ENCODE measurements at places on chromosomes 6 and 20.
A peak's percentile ranks its signal among the peaks of the same experiment; 100 is the strongest.

- peak; percentile 69 for DNase-seq
Measured at GRCh38 chr6:722077-722524, 29.2 kb upstream of the EXOC2 start.

DNA sequence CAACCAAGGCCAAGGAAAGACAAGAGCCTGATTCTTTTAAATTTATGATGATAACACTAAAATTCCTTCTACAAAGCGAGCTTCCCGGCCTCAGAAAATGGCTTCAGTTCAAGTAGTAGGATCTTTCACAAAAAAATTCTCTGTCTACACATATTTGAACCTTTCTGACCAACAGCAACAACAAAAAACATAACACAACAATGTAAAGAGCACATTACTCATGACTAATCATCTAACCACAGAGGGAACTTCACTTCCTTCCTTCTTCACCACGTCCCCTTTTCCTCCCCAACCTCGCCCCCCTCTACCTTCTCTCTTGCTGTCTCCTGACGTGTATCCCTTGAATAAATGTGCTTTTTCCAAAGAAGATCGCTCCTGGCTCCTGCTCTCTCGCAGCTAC, 228.2 kb downstream of the MYLK4 start:
- no peak for DNase-seq

GRCh38 chr20:52190437-52191131, 995 bp downstream of the ZFP64 start:
- DNase-seq: peak; percentile 30

GRCh38 chr6:52389626-52390360, 27.8 kb downstream of the PAQR8 start:
- DNase-seq: peak; percentile 70

DNA sequence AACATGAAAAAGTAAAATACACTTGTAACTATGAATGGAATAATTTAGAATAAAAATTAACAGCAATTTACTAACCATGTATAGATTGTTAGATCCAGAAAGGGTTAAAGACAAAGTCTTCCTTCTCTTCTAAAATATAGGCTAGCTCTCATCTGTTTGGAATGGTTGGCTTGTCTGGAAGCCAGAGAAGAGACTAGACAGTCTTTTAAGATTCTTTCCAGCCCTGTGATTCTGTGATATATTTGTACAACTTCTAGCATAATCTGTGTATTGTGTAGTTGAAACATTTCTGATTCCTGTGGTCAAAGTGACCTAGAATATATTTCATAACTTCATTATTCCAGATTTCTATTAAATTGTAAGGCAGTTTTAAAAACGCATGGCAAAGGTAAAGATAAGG, 196.6 kb downstream of the UST start:
- no peak for DNase-seq

DNA sequence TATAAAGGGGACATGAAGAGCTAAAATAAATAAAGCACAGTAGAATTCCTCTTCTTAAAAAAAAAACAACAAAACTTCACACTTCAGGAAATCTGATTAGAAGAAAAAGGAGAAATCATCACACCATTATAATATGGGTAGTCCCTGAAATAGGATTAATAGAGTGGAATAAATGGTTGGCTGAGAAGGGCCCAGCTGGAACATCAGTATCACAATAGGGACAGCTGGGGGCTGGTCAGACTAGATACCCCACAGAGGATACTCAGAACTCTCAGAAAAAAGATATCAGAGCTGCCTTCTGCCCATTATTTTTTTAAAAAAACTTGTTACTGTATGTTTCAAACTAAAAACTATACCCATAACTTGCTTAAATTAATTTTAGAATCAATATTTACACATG, 75.2 kb downstream of the DST start:
- DNase-seq: no peak

DNA sequence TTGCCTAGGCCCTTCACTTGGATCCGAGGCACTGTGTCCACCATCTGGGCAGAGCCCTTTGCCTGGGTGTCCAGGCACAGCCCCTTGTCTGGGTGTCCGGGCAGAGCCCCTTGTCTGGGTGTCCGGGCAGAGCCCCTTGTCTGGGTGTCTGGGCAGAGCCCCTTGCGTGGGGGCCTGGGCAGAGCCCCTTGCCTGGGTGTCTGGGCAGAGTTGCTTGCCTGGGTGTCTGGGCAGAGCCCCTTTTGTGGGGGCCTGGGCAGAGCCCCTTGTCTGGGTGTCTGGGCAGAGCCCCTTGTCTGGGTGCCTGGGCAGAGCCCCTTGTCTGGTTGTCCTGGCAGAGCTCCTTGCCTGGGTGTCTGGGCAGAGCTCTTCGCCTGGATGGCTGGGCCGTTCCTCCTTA, 443.4 kb upstream of the CDH4 start:
- no peak for DNase-seq

GRCh38 chr20:37333848-37334318, 12.1 kb upstream of the SRC start:
- DNase-seq: peak; percentile 29

- DNase-seq: no peak
Measured at GRCh38 chr6:81788748-81789147, 36.3 kb upstream of the TENT5A start.

DNA sequence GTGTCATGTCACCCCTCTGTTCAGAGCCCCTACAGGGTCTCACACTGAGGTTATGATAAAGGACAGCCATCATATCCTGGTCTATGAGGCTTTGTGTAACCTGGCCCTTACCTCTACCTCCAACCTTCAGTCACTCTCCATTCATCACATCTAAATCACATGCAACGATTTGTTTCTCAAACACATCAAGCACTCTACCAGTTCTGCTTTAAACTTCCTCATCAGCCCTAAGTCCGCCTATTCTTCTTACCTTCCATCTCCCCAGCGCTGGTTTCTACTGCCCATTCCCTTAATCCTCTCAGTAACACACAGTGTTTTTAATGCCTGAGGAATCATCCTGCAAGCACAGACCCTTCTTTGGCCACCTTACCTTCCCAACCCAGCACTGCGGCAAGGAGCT, 17.9 kb upstream of the BACH2 start:
- no peak for DNase-seq

GRCh38 chr20:38152621-38153221, 12.3 kb downstream of the TGM2 start:
- peak; percentile 29 for DNase-seq

DNA sequence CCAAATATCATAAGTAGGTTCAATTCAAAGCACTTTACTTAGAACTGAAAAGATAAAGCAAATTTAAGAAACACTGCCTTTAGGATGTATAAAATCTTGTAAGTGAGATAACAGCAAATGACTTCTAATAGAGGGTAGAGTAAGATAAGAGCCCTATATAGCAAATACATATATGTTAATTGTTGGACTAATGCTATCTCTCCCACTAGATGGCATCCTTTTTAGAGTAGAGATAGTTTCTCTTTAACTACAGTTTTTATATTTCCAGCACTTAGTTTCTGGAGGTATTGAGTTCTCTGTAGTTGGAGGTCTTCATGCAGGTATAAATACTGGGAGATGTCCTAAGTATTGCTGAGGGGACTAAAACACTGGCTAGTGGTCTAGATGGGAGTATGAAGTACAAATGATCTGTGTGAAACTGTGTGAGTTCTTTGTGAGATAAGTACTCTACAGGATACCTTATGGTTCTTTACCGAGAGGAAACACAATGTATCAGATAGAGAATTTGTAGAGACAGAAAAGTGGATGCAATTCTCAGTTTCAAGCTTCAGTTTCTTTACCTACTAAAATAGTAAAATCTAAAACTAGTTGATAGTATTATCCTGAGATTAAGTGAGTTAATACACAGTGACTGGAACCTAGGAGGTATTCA, 399.3 kb downstream of the KHDRBS2 start:
- DNase-seq: no peak

- DNase-seq: no peak
Measured at GRCh38 chr6:119830494-119831295, 481.1 kb upstream of the MAN1A1 start.

GRCh38 chr6:134431421-134431859, 113.5 kb upstream of the SGK1 start:
- DNase-seq: no peak

GRCh38 chr20:330233-331149, 5.1 kb downstream of the SOX12 start:
- DNase-seq: peak; percentile 79

DNA sequence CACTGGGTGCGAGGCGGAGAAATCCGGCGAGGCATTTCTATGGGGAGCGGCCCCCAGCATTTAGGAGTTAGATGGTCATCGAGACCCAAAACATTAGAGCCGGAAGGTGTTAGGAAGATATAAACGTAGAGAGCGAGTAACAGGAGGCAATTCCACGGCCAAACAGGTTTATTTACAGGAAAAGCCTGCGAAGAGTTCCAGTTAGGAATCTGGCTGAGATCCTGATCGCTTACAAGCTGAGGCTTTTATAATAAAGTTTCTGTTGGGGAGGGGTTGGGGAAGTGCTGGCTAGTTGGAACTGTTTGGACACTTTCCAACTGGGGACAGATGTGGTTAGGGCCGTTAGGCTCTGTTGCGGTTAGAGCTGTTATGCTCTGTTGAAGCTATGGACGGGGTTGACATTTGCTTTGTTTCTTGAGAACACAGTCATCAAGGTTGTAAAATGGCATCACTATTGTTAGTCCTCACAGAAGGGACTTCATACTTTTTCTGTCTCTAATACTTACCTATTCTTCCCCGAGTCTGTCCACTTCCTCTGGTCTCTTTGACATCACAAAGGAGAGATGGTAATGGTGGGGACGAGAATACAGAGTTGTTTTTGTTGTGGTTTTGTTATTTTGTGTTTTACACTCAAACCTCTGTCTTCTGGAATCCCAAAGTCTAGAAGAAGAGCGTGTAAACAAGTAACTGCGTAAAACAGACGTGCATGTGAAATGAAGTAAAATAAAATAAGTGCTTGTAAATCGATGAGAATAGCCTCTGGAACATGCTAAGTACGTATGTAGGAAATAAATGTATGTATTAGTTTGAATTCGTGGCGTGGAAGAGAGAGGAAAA, 554 bp upstream of the ZSCAN31 start:
- peak; percentile 52 for DNase-seq

GRCh38 chr6:26311385-26312095, 53.5 kb upstream of the BTN3A2 start:
- DNase-seq: peak; percentile 86

- DNase-seq: no peak
Measured at GRCh38 chr20:62741701-62742491, 33.3 kb downstream of the NTSR1 start.

DNA sequence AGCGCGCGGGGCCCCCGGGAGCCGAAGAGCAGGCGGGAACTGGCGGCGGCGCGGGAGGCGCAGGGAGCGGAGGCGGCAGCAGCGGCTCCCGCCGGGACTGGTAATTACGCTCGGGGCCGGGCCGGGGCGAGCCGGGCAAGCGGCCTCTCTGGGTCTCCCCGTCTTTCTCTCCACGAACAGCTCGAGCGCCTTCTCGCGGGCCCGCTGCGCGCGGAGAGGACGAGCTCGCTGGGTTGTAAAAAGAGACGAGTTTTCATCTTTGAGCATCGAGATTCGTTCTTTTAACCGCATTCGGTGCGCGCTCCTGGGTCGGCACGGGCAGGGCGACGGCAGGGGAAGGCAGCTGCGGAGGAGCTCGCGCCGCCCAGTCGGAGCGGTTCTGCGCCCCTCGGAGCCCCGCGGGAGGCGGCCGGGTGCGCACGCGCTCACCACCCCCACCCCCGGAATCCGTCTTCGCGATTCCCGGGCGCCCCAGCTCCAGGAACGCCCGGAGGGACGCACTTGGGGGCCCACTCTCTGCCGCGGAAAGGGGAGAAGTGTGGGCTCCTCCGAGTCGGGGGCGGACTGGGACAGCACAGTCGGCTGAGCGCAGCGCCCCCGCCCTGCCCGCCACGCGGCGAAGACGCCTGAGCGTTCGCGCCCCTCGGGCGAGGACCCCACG, 38.0 kb downstream of the YTHDF1 start:
- DNase-seq: no peak

GRCh38 chr20:46306743-46307138, 1.6 kb downstream of the CDH22 start:
- no peak for DNase-seq

GRCh38 chr6:168343239-168344150, 23.9 kb upstream of the DACT2 start:
- DNase-seq: no peak

DNA sequence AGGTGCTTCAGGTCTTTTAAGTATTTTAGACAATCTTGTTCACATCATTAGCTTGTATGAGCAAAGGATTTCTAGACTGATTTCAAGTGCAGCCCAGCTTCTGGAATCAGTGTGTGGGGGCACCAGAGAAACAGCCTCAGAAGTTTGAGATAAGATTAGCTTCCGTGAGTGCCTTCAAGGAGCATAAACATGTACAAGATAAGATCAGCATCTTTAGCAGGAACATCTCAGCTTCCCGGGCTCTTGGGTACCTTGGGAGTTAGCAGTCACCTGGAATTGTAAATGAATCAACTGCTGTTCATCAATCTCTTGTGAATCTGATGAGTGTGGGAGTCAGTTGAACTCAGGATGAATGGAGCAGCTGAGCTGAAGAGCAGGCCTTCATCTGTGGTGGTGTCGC, 12.0 kb upstream of the CITED2 start:
- DNase-seq: no peak

GRCh38 chr20:58021481-58021880, 207.0 kb downstream of the ANKRD60 start:
- DNase-seq: no peak

GRCh38 chr6:118581489-118581959, 33.4 kb downstream of the PLN start:
- DNase-seq: no peak

DNA sequence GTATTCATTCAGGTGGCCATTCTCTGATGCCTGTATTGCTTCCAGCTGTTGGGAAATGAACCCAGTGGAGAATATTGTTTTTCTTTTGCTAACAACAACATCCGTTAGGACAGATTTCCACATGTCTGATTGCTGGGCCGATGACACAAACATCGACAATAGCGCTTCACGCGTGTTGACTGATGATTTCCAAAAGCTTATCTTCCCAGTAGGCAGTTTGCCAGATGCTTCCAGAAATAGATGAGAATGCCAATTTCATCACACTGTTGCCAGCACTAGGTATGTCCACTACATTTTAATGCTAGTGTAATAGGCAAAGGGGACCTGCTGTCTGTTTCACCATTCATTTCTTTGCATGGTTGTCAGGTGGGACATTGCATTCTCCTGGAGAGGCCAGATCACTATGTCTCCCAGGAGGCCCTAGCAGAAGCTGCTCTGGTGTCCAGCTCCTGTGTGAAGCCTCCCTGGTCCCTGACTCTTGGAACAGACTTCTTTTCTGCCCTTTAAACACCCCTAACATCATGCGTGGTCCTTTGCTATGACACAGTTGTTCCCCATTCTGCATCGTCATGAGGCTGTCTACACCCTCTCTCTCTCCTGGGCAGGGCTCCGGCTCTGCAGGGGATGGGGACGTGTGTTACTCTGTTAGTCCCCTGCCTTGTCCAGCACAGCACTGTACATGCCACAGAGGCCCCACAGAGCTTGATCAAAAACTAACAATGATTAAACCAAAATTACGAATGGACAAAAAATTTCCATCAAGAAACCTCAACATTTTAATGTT, 181.6 kb downstream of the CDH26 start:
- no peak for DNase-seq

- no peak for DNase-seq
Measured at GRCh38 chr6:72083976-72084375, 197.6 kb downstream of the RIMS1 start.

- no peak for DNase-seq
Measured at GRCh38 chr6:109961611-109962041, 16.5 kb upstream of the GPR6 start.

- DNase-seq: no peak
Measured at GRCh38 chr6:124008988-124009765, 205.5 kb downstream of the NKAIN2 start.

- no peak for DNase-seq
Measured at GRCh38 chr20:54065601-54066038, 4.8 kb downstream of the BCAS1 start.

Measured in CD4-positive, alpha-beta T cell treated with Interleukin-10 for 1 hour (primary cell).